ENCODE measurements at places on chromosomes 1 and 21. TPM values are rescaled to one million over a fixed set of nuclear protein-coding genes. Genes with fewer than 3 reads are reported as not detected.

The AMPD1 gene
- total RNA-seq: not detected

The GJA8 gene
- total RNA-seq: not detected

The SLC45A3 gene
- total RNA-seq: 14.8 TPM

The EPS8L3 gene
- total RNA-seq: 0.41 TPM

DNA sequence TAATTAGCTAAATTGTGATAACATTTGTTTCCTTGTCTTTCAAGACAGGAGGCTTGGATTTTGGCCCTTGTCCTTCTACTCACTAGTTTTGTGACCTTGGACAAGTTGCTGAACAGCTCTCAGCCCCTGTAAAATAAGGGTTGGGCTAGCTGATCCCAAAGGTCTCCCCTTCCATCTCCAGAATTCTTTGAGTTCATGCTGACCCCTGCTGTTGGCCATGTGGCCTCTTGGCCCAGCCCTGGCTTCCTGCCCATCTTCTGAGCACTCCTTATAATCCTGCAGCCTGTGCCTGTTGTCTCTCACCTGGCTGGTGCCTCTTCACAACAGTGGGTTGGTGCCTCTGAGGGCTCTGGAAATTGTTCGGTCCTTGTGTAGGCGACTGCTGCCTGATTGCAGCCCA lies 10.1 kb downstream of the PTGFRN start:
- DNase-seq: no peak

GRCh38 chr1:224959115-224959514 lies 29.6 kb downstream of the DNAH14 start:
- no peak for DNase-seq

DNA sequence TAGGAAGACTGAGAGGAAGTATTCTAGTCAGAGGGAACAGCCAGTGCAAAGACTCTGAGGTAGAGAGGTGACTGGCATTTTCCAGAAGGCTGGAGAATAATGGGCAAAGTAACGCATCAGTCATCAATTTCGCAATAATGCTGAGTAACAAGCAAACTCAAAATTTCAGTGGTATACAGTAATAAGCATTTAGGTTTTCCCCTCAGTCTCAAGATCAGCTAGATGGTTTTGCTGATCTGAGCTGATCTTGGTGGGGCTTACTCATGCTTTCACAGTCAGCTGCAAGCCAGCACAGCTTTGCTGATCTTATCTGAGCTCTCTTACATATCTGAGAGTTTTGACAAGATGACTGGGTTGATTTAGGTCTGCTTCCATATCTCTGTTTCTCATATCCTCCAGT lies 108.7 kb downstream of the TSEN15 start:
- DNase-seq: no peak

GRCh38 chr1:247681288-247681897 lies 1.9 kb upstream of the OR13G1 start:
- peak; percentile 73 for DNase-seq

- DNase-seq: no peak
Measured at GRCh38 chr1:239418681-239419080, 32.3 kb downstream of the CHRM3 start.

Data from WTC11 (cell line).